Stimulated activated CD4-positive, alpha-beta T cell treated with anti-CD3 and anti-CD28 coated beads, TNF-alpha, amount 100 ng/mL, for 24 hours (primary cell): ENCODE measurements at places on chromosomes 5 and 9.

GRCh38 chr9:98667005-98667640, 41.6 kb downstream of the GABBR2 start:
- DNase-seq: no peak

- DNase-seq: no peak
Observed at GRCh38 chr5:43255704-43256103, 57.5 kb downstream of the HMGCS1 start.

- no peak for DNase-seq
Observed at GRCh38 chr9:109163194-109163593, 3.9 kb downstream of the FRRS1L start.

GRCh38 chr5:96141749-96142148, 180.1 kb upstream of the ELL2 start:
- DNase-seq: no peak

- no peak for DNase-seq
Observed at GRCh38 chr9:135883410-135884089, 23.8 kb downstream of the CAMSAP1 start.

DNA sequence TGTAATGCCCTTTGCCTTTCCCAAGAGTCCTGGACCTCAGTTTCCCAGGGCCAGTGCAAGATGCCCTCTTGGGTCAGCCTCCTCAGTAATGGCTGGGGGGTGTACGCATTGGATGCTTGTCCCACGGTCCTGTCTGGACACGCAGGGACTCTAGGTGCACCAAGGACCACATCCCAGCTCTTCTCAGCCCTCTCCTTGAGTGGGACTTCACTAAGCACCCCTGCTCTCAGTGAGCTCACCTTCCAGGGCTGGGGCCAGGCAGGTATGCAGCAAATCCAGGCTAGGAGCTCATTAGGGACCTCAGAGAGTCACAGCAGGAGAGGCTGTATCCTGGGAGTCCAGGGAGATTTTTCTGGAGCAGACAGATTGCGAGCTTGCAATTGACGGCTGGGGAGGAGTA, 59.8 kb downstream of the MACROH2A1 start:
- no peak for DNase-seq

- no peak for DNase-seq
Observed at GRCh38 chr5:45281081-45281480, 415.1 kb downstream of the HCN1 start.

DNA sequence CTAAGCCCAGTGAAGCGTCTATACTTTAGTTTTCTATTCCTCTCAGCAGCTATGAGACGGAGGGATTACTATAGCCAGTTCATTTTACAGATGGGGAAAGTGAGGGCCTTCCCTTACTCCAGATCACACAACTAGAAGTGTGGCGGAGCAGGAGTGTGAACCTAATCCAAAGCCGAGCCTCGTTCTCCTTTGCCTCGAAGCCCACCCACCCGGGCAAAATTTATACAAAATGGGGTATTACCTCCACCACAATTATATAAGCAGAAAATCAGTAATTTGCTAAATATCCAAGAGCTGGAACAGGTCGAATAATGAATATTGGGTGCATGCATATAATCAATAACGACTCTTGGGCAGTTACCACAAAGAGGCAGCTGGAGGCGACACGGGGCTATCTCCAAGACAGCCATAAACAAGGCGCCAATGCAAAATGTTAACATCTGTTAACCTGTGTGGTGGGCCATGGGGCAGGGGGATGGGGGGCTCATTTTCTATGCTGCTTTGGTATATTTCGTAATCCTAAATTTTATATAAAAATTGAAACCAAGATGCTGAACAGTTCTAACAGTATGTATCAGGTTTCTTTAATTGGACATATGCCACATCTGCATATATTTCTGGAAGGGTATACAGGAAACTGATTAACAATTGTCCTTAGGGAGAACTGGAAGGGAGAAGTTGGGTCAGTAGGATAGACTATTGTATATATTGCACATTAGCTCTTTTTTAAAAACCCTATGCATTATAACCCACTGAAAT, 1.2 kb upstream of the RNF44 start:
- no peak for DNase-seq

DNA sequence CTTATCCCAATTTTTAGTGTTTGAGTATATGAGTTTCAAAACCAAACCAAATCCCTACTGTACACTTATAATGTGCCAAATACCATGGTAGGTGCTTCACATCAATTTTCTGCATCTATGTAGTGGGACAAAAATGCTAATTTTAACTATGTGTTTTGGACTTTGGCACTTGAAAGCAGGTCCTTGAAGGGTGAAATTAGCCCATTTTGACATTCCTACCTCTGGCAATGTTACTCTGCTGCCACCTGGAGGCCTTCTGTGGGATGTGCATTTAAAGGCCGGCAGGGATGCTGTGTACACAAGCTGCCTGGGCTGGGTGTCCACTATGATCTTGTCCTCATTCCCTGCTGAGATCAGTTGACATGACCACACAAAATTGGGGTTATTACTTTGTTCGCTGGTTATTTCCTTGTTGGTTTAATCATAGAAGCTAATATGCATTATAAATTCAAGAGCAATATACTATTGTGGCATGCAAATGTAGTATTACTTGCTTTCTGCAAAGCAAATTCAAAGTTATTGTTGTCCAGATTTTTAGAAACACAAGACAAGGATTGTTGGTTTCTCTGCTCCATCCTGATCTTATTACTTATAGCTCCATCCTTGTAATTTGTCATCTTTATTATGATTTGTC, 166.8 kb downstream of the ARHGEF28 start:
- DNase-seq: peak; percentile 41
